ENCODE measurements at places on chromosomes 12 and 14. TPM values are rescaled to one million over a fixed set of nuclear protein-coding genes. Genes with fewer than 3 reads are reported as not detected.

The CBLN3 gene
- total RNA-seq = 10.9 TPM

The HOXC13 gene
- total RNA-seq = not detected

The STYK1 gene
- 10.7 TPM for total RNA-seq

The KERA gene
- not detected for total RNA-seq

The CMKLR1 gene
- total RNA-seq = 1.1 TPM

The CD63 gene
- total RNA-seq = 327 TPM

The ZDHHC22 gene
- not detected for total RNA-seq

The CAPZA3 gene
- total RNA-seq = not detected

The TOMM20L gene
- total RNA-seq = not detected

The MORN3 gene
- 0.17 TPM for total RNA-seq

The TCL1B gene
- total RNA-seq = not detected

DNA sequence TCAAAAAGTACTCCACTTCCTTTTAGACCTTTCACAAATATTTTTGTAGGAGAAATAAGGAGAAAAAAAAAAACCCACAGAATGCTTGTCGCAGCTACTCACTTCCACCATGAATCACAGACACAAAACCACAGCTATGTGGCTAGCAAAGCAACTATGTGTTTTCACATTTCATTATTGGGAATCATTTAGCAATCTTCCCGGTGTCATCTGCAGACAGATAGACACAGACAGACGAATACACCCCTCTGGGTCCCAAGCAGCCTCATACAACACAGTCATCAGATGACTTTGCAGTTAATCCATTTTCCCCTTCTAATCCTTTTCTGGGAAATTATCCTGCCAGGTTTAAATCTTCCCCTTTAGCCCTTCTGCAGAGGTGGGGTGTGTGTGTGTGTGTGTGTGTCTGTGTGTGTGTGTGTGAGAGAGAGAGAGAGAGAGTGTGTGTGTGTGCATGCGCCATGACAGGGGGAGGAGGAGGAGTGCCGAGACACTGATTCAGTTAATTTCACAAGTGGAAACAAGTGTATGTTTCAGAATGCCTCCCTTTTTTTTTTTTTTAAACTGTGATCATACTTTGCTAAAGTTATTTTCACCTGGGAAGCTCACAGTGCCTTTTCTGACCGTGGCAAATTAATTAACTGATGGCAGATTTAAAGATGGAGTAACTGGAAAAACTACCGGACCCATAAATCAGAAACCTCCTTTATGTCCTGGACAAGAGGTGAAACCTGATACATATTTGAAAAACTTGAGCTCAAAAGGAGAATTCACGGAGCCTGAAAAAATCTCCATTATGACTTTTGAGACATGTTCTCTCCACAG lies 39.9 kb downstream of the LTBP2 start:
- DNase-seq = no peak

DNA sequence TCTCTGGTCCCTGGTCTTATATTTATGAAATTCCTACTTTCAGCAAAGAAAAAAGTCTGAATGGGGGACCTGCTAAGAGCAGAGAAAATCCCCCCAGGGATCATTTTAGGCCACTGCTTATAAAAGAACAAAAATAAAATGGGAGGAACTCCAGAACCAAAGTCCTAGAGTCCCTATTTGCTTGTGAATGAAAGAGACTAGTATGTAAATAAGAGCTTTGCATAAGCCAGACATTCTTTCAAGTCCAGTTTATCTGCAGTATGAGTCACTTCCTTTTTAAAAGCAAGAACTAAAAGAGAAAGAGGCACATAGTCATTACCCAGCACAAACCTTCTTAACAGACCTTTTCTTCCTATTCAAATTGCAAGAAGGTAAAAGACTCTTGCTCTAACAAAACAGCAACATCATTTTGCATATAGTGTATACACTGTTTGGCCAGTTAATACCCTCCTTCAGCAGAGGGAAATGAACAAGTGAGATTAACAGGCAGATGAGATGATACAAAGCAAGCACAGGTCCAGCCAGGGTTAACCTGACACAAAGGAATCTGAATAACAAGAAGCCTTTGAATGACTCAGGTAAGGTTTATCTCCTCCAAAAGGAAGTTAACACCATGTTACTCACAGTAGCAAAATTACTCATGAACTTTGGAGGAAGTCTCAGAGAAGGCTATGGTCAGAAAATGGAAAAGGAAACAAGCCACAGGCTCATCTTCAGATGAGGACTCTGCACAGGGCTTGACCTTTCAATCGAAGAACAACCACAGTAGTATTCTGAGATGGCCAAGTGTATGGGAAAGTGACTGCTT lies 87.3 kb downstream of the PHLDA1 start:
- DNase-seq = no peak

DNA sequence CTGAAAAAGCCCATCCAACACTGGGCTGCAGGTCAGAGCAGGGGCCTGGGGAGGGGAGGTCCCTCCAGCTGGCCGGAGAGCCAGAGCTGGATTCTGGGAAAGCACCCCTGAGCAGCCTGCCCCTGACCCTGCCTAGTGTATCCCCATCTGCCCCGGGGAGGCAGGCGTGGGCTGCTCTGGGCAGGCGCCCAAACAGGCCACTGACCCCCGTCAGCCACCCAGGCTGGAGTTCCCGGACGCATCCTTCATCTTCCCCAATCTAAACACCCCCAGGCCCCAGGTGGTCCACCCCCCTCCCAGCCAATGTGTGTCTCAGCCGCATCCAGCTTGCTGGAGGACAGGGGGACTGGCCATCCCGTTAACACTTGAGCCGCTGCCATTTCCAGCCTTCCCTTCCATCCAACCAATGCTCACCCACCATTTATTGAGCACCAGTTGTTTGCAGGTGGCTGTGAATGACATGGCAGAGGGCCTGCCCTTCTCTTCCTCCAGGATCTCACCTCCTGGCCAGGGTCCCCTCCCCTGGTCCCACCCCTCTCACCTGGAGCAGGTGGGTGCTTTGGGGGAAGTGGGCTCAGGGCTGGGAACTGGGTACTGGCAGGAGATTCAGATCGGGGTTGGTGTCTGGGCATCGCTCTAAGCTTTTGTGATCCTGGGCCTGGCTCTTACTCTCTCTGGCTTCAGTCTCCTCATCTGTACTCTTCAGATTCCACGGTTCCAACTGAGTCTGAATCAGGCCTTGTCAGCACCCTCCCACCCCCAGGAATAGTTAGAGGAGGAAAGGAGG lies 743 bp upstream of the DTX1 start:
- peak; percentile 20 for DNase-seq

DNA sequence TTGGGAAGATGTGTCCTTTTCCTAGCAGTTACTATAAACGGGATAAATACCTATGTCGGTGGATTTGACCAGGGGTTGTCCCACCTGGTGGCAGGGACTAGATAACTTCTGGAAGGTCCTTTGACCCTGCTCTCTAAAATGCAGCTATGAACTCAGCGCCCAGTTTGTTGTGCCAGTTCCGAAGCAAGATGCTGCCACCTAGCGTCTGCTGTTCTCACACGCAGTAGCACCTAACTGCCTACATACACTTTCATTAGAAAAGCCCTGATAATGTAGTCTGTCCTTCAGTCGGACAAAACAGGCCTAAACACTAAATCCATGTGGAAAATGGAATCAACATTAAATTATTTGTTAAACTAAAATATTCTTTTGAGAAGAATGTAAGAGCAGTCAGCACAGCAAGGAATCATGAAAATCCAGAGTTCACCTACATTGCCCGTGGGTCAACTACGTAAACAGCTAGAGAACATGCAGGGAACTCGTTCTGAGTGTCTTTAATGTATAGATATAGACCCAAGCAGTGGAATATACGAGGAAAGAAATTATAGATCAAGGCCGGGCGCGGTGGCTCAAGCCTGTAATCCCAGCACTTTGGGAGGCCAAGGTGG lies 51.1 kb upstream of the CRACR2A start:
- DNase-seq = peak; percentile 72

DNA sequence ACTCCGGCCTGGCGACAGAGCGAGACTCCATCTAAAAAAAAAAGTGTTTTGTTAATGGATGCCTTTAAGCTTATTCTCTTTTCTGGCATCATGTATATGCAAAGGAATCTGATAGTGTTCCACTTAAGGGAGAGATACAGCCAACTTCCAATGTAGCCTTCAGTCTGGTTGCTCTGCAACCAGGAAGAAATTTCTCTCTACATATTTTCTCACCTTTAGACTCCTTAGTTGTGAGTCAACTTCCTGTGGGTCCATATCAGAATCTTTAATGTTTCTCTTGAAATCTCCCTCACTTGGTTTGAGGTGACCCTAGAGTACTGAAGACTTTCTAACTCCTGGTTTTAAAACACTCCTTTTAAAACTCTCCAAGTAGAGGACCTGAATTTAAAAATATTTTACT lies 340.4 kb downstream of the SLC6A15 start:
- DNase-seq = no peak

DNA sequence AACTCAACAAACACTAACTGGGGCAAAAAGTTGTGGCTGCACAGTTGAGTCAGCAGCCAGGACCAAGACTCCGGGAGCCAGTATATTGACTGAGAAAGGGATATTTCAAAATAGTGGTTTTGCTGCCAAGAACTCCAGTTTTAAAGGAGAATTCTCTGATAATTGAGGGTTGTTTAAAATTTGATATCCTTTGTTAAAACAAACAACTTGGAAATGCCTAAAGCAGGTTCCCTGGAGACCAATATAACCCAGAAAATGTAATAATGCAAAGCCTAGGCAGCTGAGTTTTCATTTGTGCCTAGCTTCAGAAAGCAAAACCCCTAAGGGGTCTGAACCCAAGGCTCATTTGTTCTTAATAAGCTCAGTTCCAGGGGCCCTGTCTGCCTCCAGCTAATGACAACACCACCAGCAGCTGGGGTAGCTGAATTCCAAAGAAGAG lies 311.7 kb upstream of the CCDC196 start:
- no peak for DNase-seq

DNA sequence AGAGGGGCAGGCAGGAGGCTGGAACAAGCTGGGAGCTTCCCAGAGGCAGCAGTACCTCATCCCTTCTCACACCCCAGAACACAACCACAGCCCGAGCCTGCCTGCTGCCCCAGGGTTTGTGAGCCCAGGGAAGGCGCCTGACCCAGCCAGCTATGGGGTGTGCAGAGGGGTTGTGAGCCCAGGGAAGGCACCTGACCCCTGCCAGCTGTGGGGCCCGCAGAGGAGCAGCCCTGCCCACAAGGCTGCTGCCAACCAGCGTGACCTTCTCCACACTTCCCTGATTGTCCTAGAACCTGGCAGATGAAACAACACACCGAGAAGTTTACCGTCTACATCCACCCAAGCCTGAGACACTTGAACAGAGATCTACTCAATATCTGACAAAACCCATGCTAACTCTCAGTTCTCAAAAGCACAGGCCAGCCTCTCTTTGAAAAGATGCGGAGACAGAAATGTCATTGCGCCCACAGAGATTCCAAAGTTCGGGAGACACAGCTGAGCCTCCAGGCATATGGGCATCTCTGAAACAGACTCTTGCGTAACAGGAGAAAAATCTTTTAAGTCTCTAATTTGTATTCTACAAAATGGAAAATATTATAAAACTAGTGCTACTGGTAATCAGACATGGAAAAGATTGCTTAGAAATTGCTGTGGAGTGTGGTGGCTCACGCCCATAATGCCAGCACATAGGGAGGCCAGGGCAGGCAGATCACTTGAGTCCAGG lies 47.3 kb downstream of the SFSWAP start:
- DNase-seq = no peak

DNA sequence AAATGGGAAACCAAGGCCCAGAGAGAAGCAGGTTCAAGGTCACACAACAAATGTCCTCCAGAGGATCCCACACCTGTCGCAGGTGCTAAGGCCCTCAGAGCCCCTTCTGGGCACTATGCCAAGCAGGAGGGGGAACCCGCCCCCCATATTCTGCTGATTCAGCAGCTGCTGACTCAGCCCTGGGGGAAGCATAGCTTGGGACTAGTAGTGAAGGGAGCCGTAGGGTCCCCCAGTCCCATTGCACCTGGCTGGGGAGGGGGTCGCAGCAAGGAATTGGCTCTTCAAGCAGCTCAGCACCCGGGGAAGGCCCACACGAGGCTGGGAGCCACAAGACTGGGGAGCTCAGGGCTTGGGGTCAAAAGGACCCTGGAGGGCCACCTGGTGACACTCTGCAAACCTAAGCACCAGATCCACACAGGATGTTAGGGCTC lies 1.0 kb downstream of the RASAL1 start:
- DNase-seq = no peak

DNA sequence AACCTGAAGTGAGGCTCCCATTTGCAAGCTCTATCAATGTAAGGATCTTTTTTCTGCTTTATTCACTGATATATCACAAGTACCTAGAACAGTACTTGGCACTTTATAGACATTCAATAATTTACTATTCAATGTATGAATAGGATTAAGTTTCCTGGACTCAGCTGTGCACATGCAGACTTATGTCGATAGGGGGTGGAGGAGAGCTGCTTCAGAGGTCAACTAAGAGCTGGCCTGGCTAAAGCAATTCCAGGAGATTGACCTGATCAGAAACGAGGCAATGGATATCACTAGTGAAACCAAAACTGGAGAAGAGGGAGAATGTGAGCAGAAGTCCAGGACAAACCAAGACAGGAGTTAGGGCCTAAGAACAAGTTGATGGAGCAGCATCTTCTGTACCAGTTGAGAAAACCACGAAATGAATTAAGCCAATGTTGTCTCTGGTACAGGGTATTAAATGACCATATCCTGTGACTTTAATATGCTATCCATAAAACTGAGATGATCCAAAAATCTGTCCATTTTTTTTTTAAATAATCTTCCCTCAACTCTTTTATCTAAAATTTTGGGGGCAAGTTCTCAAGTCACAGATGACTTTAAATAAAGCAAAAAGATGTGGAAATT lies 169.2 kb downstream of the PIK3C2G start:
- no peak for DNase-seq

DNA sequence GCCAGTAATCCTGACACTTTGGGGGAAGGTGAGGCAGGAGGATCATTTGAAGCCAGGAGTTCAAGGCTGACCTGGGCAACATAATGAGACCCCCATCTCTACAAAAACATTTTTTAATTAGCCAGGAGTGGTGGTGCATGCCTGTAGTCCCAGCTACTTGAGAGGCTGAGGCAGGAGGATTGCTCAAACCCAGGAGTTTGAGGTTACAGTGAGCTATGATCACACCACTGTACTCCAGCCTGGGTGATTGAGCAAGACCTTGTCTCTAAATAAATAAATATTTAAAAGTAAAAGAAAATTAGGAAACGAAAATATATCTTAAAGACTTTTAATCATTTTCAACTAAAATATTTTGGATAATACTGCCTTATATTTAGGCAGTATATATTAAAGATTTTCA lies 25.9 kb downstream of the CKB start:
- no peak for DNase-seq

GRCh38 chr12:52395761-52396434 lies 10.2 kb downstream of the KRT82 start:
- no peak for DNase-seq

GRCh38 chr14:31960039-31960438 lies 117.1 kb upstream of the ARHGAP5 start:
- DNase-seq = no peak

- no peak for DNase-seq
These were observed 188.8 kb downstream of the EPS8 start for GRCh38 chr12:15600223-15600935.

All from natural killer cell treated with Interleukin-12 subunit alpha and Interleukin-12 subunit beta and Interleukin-15 and Interleukin-18, amount 100 ng/mL, for 72 hours (primary cell).